ENCODE measurements at places on chromosomes 7 and 10.

- no peak for DNase-seq
These were observed 8.5 kb downstream of the NRP1 start for GRCh38 chr10:33325929-33326328.

GRCh38 chr10:96619796-96620773 lies 33.3 kb upstream of the TM9SF3 start:
- no peak for DNase-seq

DNA sequence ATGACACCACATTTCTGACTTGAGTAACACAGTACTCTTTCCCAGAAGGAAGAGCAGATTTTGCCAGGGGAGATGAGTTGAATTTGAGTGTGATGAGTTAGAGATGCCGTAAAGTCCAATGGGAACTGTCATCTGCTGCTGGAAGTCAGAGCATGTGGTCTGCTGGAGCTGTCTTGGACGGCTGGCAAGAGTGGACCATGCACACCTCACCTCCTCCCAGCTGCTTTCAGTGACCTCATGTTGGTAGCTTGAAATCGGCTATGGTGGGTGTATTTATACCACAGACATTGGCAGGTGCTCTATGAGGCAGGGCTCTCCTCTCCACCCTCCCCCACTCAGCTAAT lies 82.3 kb downstream of the COL13A1 start:
- DNase-seq: no peak

- DNase-seq: no peak
These were observed 7.4 kb downstream of the KEL start for GRCh38 chr7:142954680-142955268.

GRCh38 chr7:156829669-156830336 lies 63.2 kb downstream of the LMBR1 start:
- no peak for DNase-seq

- no peak for DNase-seq
These were observed 75.2 kb downstream of the PARD3 start for GRCh38 chr10:34739915-34740314.
